Brain pericyte (primary cell): ENCODE measurements at places on chromosomes 16 and 17.
A peak's percentile ranks its signal among the peaks of the same experiment; 100 is the strongest.

- no peak for DNase-seq
Measured at GRCh38 chr16:25264597-25264996, 7.0 kb upstream of the ZKSCAN2 start.

- DNase-seq: no peak
Measured at GRCh38 chr16:58411736-58412614, 19.7 kb downstream of the GINS3 start.

GRCh38 chr17:66538776-66539175 lies 236.4 kb downstream of the PRKCA start:
- DNase-seq: no peak

DNA sequence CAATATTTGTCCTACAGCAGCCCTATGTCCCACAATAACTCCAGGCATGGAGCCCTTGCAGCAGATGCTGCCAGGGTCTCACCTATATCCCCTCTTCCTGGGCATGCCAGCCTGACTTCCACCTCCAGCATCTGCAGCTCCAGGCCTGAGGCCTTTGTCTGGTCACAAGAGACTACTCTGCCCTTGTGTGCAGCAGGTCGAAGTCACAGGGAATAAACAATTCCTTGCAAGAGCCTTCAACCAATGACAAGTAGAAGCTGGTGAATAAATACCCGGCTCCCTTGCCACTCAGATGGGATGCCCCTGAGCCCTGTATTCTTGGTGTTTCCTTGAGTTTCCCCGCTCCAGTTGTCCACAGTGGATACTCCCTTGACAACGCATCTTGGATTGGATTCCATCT lies 23.0 kb downstream of the CES1 start:
- DNase-seq: no peak

DNA sequence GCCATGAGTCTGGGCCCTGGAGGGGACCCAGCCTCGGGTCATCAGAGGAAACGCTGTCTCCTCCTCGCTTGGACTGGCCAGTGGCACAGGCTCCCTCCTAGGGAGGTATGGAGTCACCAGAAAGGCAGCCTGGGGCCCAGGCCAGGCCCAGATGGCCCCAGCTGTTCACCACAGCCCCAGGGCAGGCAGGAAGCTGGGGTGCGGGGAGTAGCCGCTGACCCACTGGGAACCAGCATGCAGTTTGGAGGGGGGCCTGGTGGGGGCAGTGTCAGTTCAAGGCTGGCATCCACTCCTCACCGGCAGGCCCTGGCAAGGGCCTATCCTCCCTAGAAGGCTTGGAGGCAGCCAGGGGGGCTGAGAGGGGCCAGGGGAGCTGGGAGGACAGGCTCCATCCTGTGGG lies 48.8 kb downstream of the SDK2 start:
- no peak for DNase-seq

GRCh38 chr17:74210191-74211140 lies 2.9 kb upstream of the TTYH2 start:
- DNase-seq: no peak

GRCh38 chr16:86756882-86757703 lies 178.7 kb downstream of the FOXL1 start:
- no peak for DNase-seq

DNA sequence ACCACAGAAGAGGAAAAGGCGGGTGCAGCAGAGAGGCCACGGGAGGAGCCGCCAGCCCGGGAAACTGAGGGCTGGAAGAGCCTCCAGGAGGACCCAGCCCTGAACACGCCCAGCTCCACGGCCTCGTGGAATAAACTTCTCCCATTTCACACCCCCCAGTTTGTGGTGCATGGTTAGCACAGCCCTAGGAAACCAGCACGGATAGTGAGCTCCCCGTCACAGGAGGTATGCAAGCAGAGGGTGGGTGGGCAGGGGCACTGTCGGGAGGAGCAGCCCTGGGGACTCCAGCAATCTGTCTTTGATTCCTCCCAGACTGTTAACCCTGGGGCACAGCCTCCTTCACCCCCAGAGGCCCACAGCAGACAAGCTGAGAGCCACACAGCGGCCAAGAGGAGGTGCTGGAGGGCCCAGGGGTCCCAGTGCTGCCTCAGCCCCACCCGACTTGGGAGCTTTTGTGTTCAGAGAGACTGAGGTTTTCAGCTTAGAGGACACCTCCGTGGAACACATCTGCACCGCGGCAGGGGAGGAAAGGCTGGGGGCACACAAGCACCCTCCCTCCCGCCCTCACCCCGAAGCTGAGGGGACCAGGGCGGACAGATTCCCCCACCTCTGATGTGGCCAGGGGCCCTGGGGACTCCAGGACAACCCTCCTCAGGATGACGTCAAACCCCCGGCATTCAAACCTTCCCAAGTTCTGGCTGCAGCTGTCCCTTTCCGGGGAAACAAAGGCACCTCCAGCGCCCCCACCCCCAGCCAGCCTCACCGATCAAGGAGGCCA lies 1.7 kb upstream of the IL17C start:
- no peak for DNase-seq

GRCh38 chr16:4404247-4404966 lies 12.0 kb downstream of the CORO7 start:
- DNase-seq: no peak

GRCh38 chr17:77408284-77408683 lies 267.5 kb downstream of the SEC14L1 start:
- no peak for DNase-seq

GRCh38 chr17:43772877-43773648 lies 5.7 kb downstream of the DUSP3 start:
- no peak for DNase-seq

DNA sequence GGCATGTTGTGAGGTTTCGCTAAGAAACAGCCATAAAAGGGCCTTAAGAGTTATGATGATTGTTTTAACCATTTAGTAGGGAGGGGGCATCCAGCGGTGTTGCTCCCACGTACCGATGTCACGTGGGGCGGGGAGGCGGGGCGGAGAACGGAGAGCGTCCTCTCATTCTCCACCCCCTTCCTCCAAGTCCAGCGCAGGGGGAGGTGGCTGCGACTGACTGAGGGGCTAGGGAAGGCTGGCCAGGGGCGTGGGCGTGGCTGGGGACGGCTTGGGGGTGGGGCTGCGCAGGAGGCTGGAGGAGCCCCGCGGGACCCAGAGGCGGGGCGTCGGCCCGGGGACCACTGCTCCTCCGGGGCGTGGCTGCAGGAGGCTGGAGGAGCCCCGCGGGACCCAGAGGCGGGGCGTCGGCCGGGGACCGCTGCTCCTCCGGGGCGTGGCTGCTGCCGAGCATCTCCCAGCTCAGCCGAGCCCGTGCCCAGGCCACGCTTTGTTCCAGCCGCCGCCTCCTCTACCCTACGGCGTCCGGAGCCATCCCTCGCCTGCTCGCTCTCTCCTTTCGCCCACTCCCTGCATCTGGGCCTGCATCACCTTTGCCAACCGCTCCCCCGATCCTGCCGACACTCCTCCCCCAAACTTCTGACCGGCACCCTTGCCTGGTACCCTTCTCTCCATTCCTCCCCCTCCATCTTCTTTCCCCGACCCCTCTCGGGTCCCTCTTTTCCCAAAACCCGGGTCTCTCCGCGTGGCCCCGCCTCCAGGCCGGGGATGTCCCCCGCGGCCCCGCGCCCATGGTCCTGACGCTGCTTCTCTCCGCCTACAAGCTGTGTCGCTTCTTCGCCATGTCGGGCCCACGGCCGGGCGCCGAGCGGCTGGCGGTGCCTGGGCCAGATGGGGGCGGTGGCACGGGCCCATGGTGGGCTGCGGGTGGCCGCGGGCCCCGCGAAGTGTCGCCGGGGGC lies at the start of gene SARM1:
Gene SARM1 (plus strand): TSS at position 450 of the 958 bp plus-strand sequence. CDS start 339 bp downstream, at position 789.
- DNase-seq: peak; percentile 60

DNA sequence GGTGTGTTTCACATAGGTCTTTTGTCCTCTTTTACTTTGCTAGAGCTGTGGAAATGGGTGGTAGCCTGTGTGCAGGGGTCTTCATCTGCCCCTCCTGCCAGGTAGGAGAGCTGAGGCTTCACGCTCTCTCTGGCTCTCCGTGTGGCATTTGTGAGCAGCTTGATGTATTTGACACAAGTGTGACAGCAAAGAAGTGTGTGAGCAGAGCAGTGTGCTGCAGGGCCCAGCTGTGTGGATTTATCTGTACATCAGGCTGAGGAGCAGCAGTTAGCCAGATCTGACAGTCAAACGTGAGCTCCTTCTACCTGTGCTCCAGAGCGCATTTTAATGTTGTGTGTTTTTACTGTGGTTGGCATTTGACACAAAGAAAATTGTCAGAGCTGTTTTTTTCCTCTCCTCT lies 101.8 kb downstream of the FTO start:
- no peak for DNase-seq

- DNase-seq: no peak
Measured at GRCh38 chr16:81436386-81436785, 8.2 kb upstream of the CMIP start.

DNA sequence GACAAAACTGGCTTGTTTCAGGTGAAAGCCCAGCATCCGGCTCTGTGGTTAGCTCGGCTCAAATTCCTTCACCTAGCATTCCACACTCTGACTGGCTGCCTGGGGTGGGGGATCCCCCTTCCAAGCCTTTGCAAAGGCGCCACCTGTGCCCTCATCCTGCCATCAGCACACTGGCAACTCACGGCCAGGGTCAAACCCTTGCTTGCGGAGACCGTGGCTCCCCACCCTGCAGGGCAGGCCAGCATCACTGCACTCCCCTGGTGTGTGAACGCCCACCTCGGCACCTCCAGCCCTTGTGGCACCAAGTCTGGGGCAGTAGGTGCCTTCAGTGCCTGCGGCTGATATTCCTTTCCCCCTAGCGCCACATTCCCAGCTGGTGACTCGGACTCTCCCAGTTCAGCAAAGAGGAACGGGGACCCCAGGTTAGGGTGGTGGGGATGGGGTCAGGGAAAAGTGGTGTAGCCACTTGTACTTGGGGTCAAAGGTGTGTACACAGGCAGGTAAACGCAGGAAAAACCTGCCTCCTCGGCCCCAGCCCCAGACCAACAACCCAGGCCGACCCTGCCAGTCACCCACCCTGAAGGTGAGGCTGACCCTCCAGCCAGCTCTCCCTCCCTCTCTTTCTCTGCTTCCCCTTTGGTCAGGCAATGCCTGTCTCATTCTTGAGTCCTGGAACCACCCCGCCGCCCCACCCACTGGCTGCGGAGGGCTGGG lies 1.1 kb downstream of the FLII start:
- no peak for DNase-seq
